CD4-positive, alpha-beta memory T cell (primary cell): ENCODE measurements at places on chromosomes 2 and 18. TPM values are rescaled to one million over a fixed set of nuclear protein-coding genes. Genes with fewer than 3 reads are reported as not detected.

Gene GREB1L
- not detected for total RNA-seq

Gene GALNT13
- not detected for total RNA-seq

DNA sequence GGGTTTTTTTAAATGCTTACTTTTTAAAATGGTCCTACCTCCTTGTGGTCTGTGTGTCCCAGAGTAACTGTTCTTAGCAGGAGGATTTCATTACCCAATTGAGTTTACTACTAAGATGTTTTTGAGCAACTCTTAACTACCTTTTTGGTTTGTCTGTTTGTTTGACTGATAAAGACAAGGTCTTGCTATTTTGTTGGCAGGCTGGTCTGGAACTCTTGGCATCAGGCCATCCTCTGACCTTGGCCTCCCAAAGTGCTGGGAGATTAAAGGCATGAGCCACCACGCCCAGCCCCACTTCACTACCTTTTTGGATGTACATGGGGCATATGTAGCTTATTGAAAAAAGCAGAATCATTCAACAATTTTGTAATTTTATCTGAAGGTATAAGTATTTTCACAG is 14.9 kb downstream of the MRPS9 start:
- no peak for DNase-seq

GRCh38 chr2:138502255-138503086 is 901 bp downstream of the SPOPL start:
- DNase-seq, result no peak

DNA sequence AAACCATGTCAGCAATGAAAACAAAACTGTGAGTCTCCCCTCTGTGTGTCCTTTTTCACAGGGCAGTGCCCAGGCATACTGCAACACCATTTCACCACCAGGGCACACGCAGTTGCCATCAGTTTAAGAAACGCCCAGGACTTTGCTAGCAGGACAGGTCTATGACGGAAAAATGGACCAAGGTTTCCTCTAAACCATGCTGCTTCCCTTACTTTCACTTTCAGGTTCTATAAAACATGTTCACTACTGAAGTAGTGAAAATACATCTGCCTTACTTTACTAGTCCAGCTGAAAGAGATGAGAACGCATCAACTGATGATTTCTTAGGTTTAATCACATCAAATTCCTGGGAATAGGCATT is 110.5 kb downstream of the TCF4 start:
- DNase-seq, result peak; percentile 34

DNA sequence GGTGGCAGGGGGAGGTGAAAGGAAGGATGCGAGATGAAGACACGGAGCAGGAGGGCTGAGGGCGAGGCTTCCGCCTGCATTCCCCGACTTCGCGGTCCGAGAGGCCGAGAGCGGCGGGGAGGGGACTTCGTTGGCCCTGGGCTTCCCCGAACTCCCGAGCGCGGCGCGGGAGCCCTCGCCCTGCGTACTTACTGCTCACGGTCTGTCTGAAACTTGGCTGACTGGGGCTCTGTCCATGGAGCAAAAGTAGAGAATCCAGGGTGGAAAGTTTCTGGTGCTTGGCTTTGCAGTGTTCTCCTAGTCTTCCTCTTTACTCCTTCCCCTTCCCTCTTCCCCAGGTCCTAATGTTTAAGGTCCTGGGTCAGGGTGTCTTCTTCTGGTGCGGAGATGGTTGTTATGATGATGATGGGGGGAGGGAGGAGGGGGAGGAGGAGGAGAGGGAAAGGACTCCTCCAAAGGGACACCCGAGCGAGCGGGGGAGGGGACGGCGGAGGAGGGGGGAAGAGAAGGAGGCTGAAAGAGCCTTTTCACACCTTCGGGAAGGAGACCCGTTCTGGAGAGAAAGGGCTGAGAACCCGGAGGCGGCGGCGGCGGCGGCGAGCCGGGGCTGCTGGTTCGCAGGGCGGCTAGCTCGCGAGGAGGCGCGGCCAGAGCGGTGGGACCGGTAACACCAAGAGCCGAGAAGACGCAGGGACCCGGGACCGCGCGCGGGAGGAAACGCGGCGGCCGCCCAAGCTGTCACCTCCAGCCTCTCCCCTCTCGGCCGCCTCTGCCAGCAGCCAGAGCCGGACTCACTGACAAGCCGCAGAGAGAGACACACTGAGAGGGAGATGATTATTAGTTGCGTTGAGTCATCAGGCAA is at the start of gene SATB2:
Gene SATB2, minus strand, starts transcription at position 793 of the 862 bp plus-strand sequence. CDS start 1,902 bp downstream, outside the sequence.
- DNase-seq, result peak; percentile 21

GRCh38 chr2:222827417-222827816 is 33.4 kb upstream of the ACSL3 start:
- DNase-seq, result no peak

DNA sequence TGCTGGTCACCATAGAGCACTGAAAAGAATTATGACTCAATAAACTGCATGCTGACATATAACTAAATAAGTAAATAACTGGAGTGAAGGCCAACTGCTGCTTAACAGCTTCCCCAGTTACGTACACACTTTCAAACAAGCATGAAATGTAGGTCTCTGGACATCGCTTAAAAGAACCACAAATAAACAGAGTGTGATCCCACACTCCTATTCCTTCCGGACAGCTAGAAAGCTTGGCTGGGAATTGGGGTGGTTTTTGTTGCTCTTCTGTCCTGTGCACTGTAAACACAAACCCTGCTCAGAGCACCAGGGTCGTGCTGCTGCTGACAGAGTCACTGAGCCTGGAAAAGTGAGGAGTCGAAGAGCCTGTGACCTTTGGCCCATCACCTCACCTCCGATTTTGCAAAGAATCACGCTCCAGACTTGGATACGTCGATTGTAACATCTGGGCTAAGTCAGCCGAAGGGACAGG is 162.7 kb upstream of the NT5C1B start:
- DNase-seq, result no peak

DNA sequence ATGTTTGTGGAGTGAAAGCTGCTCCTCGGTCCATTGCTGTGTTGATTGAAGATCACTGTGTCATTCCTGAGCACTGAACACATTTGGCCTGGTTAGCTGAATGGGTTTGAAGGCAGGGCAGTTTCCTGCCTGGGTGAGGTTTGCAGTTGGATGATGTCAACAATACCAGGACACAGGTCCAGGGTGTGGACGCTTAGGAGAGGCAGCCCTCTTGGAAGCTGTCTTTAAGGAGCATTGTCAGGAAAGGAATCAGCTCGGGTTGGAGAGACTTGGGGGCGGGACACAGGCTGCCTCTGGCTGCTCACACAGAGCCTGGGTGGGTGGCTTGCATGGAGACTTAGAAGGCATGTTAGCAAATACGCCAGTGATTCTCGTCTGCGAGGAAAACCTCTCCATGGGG is 237.7 kb downstream of the SEPTIN10 start:
- no peak for DNase-seq

- no peak for DNase-seq
Observed at GRCh38 chr2:120985174-120985996, 249.7 kb downstream of the GLI2 start.

GRCh38 chr18:49768051-49768391 is 45.3 kb downstream of the ACAA2 start:
- DNase-seq, result no peak

GRCh38 chr18:7459851-7460770 is 107.0 kb upstream of the PTPRM start:
- no peak for DNase-seq

Gene SESTD1
- total RNA-seq, result 11.9 TPM

DNA sequence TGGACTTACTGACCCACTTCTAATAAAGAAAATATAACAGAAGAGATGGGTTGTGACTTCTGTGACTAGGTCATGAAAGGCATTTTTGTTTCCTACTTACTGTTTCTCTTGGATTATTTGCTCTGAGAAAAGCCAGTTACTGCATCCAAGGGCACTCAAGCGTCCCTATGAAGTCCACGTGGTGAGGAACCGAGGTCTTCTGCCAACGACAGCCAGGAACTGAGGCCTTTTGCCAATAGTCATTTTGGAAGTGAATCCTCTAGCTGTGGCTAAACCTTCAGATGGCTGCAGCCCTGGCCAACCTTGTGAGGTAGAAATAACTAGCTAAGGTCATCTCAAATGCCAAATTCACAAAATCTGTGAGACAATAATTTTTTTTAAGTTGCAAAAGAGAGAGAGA is 449.8 kb upstream of the RGPD4 start:
- DNase-seq, result no peak

DNA sequence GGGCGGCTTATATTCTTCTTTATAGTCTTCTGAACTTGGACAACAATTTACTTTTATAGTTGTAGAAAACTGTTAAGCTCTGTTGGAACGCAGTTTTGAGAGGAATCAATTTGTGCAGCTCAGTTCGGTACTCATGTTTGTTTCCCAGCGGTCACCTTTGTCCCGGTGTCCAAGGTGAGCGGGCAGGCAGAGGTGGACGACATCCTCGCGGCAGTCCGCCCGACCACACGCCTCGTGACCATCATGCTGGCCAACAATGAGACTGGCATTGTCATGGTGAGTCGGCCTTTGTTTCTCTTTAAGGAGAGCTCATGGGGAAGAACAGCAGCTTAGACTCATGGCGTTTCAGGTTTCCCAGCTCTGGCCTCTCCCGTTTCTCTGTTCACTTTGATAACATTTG is 18.6 kb upstream of the ESPNL start:
- DNase-seq, result no peak

Gene RNF144A
- 41.1 TPM for total RNA-seq

DNA sequence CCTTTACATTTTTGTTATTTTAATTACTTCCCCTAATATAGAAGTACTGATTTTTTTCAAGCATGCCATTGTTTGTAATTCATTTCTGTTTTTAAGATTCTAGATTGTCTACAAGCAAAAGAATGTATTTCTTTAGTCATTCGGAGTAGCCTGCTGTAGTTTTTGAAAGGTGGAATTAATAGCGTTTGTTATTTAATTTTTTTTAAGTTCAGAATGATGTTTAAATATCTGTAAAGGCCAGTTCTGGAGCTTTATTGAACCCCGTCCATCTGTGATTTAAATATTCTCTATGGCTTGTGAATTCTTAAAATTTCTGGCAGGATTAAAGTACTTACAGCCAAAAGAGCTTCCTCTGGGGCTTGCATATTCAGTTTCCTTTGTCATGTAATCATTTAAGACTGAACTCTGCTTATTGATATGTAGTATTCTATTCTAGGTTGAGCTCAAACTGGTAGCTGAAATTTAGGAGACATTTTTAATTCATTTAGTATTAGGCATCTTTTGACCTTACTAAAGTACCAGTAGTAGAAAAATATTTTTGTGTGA is 5.2 kb downstream of the TGIF1 start:
- DNase-seq, result no peak

DNA sequence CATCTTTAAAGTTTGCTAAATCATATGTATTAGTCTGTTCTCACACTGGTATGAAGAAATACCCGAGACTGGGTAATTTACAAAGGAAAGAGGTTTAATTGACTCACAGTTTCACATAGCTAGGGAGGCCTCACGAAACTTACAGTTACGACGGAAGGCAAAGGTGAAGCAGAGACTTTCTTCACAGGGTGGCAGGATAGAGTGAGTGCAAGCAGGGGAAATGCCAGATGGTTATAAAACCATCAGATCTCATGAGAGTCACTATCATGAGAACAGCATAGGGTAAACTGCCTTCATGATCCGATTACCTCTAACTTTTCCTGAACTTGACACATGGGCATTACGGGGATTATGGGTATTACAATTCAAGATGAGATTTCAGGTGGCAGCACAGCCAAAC is 1075.2 kb upstream of the NRXN1 start:
- no peak for DNase-seq

DNA sequence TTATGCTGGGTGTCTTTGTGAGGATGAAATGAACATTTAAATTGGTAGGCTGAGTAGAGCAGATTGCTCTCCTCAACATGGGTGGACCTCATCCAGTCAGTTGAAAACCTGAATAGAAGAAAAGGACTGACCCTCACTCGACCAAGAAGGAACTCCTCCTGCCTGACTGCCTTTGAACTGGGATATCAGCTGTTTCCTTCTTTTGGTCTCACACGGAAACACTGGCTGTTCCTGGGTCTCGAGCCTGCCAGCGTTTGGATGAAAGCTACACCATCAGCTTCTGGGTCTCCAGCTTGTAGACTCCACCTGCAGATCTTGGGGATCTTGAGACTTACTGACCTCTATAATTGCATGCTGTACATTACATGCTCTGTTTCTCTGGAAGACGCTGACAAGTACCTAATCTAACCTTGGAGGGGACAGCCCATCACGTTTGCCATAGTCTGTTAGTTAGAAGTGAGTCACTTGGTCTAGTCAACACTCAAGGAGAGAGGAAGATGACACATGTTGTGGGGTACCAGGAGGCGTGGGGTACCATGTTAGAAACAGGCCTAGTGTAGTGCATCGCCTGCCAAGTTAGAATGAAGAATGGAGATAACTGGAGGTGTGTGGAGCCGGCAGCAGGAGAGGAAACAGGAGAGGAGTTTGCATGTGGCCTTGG is 267.0 kb downstream of the MREG start:
- DNase-seq, result no peak

Gene SP140
- 70.8 TPM for total RNA-seq

GRCh38 chr2:118822015-118822414 is 25.4 kb downstream of the EN1 start:
- no peak for DNase-seq

DNA sequence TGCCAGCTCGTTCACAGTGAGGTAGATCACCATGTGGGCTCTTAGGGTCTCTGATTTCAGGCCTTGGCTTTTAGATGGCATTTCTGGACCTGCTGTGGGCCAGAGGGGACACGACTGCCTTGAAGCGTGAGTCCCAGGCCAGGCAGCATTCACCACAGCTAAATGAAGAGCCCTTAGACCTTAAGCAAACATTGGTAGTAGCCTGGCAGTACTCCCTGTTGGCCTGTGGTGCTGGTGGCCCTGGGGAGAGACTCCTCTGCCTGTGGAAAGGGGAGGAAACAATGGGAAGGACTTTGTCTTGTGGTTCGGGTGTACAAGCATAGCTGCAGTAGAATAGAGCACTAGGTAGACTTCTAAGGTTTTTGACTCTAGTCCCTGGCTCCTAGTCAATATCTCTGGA is 456.0 kb upstream of the DCC start:
- no peak for DNase-seq

GRCh38 chr2:173054466-173054865 is 21.2 kb upstream of the MAP3K20 start:
- DNase-seq, result no peak

DNA sequence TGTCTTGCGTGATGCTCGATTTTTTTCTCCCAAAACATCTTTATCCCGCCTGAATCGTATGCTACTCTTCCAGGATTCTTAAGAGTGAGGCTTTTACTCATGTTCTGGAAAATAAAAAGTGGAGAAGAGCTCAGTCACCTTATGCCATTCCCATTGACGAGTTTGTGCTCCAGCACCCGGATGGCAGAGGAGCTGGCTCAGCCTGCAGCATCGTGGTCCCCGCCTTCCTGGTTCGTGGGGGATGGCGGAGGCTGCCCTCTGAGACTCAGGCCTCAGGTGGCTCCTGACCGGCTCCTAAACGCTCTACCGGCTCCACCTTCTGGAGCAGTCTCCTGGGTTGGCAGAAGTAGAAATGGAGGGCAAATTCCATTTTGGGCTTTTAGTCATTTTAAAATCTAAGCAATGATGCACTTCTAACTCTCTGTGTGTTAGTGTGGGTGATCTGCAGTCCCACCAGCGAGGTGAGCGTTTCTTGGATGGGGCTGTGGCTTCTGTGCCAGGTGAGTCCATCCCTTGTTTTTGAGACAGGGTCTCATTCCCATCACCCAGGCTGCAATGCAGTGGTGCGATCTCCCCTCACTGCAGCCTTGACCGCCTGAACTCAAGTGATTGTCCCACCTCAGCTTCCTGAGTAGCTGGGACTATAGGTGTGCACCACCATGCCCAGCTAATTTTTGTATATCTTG is 27.8 kb downstream of the RTP5 start:
- no peak for DNase-seq
